ENCODE measurements at places on chromosomes 3 and 15.

DNA sequence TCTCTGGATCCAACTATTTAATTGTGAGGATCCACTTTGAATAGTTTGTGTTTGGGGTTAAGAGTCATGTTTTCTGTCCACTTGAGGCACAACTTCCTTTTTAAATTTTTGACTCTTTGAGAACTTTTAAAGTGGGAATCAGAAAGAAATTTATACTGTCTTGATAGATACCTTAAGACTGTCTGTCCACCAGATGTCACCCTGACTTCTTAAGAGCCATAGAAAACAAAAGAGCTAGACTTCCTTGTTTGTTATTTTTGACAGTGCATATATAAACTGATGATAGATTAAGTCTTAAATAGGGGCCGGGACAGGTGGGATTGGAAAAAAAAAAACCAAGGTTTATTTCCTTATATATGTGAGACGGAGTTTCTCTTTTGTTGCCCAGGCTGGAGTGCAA lies 52.1 kb upstream of the WDR72 start:
- no peak for DNase-seq

DNA sequence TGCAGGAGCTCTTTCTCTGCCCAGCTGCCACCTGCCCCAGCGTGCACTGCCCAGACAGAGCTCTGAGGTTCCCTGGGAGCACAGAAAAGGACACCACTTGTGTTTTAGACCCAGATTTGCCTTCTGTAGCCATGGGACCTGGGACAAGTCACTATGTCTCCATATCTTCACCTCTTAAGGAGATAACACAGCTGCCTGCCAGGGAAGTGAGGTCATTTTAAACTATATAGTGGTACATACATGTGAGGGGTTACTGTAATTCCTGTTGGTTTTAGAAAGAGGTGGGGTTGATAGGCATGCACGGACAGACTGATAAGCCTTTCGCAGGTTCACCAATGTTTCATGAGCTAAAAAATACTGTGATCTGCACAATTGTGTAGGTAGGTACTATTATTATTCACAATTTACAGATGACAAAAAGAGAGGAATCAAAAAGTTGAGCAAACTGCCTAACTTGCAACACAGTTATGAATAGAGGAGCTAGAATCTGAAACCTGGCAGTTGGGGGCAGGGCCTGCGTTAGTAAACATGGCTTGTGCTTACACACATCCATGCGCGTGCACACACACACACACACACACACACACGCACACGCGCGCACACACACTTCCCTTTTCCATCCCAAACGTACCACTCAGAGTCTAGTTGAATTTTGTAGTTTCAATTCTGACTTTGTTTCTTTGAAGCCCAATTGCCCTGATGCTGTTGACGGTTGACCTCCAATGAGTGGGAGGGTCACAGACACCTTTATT lies 193.6 kb downstream of the FAM43A start:
- no peak for DNase-seq

- no peak for DNase-seq
Measured at GRCh38 chr15:75229191-75230015, 27.7 kb downstream of the C15orf39 start.

- DNase-seq = no peak
Measured at GRCh38 chr15:92650966-92651365, 4.6 kb downstream of the FAM174B start.

- DNase-seq = no peak
Measured at GRCh38 chr15:70617911-70618287, 145.5 kb downstream of the UACA start.

DNA sequence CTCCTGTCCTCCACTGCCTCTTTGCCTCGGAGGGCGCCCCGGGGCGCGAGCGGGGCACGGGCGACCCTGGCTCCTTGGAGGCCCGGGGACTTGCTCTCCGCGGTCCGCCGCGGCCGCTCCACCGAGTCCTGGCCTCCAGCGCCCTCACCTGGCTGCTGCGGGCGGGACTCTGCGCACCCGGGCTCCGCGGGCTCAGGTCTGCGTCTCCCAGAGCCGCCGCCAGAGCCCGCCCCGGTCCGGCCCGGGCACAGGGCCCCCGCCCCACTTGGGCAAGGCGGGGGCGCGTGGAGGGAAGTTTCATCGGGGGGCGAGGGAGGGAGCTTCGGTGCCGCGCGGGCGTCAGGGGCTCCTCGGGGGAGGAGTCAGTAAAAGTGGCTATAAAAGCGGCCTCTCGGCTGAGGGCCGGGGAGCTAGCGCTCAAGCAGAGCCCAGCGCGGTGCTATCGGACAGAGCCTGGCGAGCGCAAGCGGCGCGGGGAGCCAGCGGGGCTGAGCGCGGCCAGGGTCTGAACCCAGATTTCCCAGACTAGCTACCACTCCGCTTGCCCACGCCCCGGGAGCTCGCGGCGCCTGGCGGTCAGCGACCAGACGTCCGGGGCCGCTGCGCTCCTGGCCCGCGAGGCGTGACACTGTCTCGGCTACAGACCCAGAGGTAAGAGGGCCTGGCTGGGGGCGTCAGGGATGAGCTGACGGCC lies at the start of gene CEMIP:
TSS of gene CEMIP (plus strand) at position 407 of the 694 bp plus-strand sequence. CDS start 94,510 bp downstream, outside the sequence.
- peak; percentile 83 for DNase-seq

DNA sequence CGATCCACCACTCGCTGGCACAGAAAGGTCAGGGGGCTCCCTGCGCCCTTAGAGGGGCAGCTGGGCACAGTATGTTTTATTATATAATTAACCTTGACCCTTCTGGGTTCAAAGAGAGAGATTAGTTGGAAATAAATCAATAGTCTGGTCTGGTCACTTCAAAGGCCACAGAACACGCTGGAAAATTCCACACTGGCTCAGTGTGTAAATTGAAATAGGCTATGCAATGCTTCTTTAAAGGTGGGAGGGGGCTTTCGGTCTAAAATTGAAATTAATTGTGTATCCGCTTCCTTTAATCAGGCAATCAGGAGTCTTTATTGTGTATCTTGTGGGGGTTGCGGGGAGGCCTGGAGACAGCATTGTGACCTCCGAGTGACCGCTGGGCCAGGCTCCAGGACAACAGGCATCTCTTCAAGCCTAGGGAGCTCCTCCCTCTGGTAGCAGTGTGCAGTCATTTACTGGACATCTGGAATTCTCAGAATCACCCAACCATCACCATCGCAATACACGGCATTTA lies 8.0 kb downstream of the RNU5B-1 start:
- DNase-seq = peak; percentile 81

DNA sequence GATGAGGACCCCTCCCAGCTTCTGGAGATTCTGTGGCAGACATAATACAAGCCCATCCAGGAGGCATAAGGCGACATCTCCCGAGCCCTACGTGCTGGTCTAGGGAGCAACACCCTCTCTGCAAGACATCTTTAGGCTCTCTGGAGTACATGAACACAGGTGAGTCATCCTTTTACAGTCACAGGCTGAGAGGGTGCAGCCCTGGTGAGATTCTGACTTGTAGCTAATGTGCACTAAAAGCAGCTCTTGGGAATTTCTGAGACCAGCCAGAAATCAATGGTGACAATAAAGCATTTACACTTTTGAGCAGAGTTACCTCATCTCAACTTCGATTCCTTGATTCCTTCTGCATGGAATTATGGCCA lies 131.1 kb downstream of the XXYLT1 start:
- no peak for DNase-seq

- no peak for DNase-seq
Measured at GRCh38 chr3:85120879-85121278, 162.1 kb downstream of the CADM2 start.

GRCh38 chr3:5389057-5389456 lies 201.6 kb downstream of the EDEM1 start:
- no peak for DNase-seq

DNA sequence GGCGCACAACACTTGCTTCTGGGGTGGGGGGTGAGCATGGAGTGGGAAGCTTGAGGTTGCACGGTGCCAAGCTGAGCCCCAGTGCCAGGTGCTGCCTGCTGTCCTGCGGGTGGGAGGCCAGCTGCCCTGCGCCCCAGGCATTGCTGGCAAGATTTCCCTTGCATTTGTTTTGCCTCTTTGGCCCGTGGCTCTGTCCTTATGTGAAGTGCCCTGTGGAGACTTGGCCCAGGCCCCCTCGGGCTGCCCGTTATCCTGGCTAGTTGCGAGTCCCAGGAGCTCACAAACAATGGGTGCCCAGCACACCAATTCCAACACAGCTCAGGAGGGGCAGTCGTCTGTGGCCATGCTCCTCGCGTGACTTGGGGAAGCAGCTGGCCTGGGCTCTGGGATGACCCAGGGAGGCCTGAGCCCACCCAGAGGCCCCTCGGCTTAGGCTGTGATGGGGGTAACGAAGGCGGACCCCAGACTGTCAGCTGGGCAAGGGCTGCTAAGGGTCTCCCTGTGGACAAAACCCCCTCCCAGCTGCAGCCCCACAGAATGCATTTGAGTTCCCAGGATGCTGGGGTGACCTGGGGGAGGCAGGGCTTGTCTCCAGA lies 5.9 kb downstream of the C3orf22 start:
- DNase-seq = peak; percentile 10

- peak; percentile 72 for DNase-seq
Measured at GRCh38 chr15:75178171-75178937, 23.3 kb upstream of the C15orf39 start.

DNA sequence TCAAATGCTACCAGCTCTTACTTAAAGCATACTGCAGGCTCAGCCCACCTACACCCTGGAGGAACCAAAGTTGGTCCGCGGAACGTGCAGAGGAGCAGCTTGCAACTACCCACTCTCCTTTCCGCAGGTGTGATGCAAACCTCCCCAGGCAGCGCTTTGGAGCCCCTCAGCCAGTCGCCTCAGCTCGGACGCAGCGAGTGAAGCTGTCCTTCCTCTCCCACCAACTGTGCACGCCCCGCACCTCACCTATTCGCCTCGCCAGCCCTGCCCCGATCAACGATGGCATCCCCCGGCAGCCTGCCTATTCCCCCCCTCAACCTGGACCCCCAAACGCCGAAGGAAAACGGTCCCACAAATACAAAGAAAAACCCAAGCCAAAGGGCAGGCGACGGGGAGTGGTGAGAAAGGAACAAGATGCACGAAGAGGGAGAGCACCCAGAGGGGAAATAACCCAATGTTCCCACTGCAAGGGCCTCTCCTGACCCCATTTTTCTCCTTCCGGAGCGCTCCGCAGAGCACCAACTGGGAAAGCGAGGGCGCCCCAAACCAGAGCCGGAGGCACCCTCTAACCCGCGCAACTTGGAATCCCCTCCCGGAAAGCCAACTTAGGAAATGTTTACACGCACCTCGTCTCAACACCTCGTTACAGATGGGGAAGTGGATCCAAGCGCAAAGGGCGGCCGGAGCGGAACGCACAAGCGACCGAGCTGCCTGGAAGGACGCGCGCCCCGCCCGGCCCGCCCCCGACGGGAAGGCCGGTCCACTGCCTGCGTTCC lies 665 bp downstream of the GLB1 start:
- DNase-seq = peak; percentile 79

- DNase-seq = no peak
Measured at GRCh38 chr3:14698601-14699244, 23.8 kb downstream of the C3orf20 start.

DNA sequence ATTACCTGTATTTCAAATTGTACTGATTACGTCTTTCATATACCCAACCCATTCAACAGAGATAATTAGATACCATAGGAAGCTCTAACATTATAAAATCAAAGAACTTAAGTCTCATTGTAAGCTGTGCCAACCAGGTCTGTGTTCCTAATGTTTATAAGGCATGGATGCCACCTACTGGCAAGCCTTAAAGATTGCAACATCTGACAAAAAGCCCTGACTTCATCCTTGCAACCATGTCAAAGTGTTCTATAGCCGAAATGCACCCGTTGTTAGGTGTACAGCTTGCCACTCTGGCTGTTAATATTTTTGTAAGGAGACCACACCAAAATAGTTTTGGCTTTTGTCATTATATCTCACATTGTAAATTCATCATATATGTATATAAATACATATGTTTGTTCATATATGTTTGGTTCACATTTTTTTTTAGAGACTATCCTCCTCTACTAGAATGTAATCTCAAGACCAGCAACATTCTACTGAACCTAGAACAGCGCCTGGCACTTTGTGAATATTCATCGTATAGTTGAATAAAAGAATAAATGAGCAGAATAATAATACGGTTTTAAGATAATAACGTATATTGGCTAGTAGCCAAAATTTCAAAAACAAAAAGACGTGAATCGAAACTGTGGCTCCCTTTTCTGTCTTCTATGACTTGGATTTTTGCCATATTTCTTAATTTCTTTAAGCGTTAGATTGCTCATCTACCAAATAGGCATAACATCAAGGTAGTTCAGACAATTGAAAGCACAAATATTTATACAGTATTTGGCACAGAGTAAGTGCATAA lies 258.1 kb downstream of the TBL1XR1 start:
- DNase-seq = peak; percentile 65

DNA sequence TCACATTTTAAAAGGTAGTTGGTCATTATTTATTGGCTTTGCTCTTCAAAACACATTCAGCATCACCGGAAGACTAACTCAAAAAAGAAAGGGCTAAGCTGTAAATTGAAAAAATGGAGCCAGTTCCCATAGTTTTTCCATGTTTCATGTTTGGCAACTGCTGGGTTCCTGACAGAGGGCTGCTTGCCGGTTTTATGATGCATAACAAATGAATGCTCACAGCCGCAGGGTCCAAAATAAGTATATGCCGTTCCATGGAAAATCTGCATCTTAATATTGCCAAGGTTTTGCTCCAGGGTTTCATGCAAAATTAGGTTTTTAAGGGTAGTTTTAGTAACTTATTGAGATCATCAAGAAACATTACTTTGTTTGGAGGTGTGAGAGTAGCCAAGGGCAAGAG lies 15.8 kb downstream of the SLC12A1 start:
- no peak for DNase-seq

GRCh38 chr3:105616374-105617121 lies 249.8 kb downstream of the ALCAM start:
- no peak for DNase-seq

- no peak for DNase-seq
Measured at GRCh38 chr15:98385752-98386381, 262.5 kb upstream of the IGF1R start.

DNA sequence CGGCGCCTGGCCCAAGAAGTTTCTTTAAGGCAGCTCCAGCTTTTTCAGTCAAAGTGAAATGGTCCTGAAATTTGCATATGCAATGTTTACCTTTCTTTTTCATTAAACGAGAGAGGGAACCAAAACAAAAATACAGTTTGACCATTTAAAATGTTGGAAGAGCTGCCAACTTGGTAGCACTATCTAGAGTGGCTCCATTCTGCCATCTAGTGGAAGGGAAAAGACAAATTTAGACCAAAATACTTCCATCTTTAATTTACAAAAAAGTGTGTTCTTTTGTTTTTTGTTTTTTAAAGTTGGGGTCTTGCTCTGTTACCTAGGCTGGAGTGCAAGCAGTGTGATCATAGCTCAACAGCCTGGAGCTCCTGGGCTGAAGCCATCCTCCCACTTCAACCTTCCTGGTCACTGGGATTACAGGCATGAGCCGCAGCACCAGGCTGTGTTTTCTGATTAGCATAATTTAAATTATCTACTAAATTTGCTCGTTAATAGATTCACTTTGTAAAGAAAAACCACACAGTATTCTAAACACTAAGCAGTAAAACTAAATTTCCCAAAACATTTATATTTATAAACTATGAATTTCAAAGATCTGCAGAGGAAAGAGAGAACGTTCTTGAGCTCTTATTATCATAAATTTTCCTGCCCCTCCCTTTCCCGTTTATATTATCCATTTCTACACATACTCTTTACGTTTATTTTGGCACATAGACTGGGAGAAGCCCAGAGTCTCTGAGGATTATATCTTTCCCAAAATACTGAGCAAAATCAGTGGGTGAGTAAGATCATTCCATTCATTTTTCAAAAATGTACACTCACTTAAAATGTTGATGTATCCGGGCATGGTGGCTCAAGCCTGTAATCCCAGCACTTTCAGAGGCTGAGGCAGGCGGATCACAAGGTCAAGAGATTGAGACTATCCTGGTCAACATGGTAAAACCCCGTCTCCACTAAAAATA lies 15.4 kb upstream of the RFC4 start:
- peak; percentile 69 for DNase-seq

GRCh38 chr3:42381551-42382082 lies 28.8 kb downstream of the LYZL4 start:
- DNase-seq = no peak

GRCh38 chr15:33182278-33182905 lies 12.1 kb downstream of the FMN1 start:
- no peak for DNase-seq
